ENCODE measurements at places on chromosomes 3 and 15.
A peak's percentile ranks its signal among the peaks of the same experiment; 100 is the strongest.

DNA sequence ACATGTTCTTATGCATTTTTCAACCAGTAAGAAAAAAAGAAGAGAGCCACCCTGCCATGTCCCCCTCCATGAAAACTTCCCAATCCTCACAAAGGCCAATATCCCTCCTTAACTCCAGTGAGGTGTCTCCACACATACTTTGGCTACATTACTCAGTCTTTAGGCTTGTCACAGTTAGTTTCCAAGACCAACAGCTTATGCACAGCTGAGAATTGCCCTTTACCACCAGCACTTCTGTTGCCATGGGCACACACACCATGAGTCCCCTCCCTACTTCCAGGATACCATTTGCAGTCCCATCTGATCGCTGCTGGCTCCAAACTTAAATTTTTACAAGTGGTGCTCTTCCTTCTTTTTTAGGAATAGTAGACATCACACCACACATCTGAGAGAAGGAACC, 150.3 kb upstream of the STRIT1 start:
- no peak for DNase-seq

GRCh38 chr3:120438665-120439370, 12.0 kb downstream of the FSTL1 start:
- no peak for DNase-seq

GRCh38 chr15:59028387-59028955, 41.0 kb downstream of the RNF111 start:
- no peak for DNase-seq

GRCh38 chr3:14256046-14256445, 77.4 kb downstream of the LSM3 start:
- DNase-seq = no peak

GRCh38 chr3:194140520-194141414, 4.8 kb downstream of the HES1 start:
- DNase-seq = peak; percentile 55

GRCh38 chr3:86996261-86996955, 5.5 kb upstream of the VGLL3 start:
- no peak for DNase-seq

- DNase-seq = no peak
Observed at GRCh38 chr3:186976837-186977750, 46.8 kb downstream of the ST6GAL1 start.

- DNase-seq = no peak
Observed at GRCh38 chr15:70516408-70517193, 246.8 kb downstream of the UACA start.

DNA sequence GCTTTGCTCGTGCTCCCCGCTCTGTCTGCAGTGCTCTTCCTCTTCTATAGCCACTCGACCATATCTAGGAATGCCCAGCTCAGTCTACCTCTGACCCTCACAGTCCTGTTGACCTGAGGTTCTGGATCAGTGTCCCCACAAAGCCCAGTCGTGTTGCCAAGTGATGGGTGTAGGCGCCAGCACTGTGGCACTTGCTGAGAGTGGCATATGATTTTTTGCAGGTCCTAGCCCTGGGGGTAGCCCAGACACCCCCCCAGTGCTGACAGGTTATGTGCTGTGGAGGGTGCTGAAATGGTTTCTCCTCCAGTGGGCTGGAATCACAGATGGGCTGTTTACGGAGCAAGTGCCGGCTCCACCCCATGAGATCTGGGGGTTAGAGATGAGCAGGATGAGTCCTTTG, 32.5 kb downstream of the ACAD9 start:
- DNase-seq = no peak

GRCh38 chr3:69008980-69009379, 4.5 kb downstream of the EOGT start:
- DNase-seq = no peak

DNA sequence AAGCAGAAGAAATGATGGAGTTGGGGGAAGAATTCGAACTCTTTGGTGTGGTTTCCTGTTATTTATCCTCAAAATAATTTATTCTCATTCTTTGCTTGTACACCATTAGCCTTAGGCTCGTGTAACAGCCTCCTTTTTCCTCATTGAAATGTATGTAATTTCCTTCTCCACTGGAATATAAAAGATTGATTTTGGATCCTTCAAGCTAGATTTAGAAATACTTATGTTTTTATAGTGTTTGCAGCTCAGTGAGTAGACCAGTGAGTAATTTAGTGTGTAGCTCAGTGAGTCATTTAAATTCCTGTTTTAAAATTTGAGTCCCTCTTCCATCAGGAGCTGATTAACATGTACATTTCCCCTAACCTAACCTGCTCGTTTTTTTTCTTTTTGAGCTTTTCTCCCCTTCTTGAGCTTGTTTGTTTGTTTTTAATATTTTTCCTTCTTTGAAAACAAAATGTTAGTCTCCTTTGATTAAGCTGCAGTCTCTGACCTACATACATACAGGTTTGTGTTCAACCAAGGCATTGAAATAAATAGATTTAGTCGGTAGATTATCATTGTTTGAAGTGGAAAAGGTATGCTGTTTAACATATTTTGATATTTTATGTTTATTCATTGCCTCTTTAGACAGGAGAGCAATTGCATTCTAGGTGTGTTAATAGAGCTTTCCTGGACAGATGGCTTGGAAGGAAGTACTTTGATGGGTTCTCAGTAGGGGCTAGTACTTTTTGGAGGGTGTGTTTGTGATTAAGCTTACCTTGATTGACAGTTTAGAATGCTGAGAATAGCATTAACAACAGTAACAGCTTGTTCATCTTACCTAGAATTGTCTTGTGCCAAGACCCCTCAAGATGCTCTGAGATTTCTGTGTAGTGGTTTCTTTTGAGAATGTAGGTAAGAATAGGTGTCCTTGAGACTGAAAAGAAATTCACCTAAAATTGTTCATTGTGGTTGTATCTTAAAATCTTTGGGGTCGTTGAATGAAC, 5.9 kb downstream of the USP3 start:
- DNase-seq = no peak

GRCh38 chr15:89616228-89616627, 39.0 kb downstream of the KIF7 start:
- no peak for DNase-seq

- DNase-seq = no peak
Observed at GRCh38 chr3:176767385-176767784, 429.9 kb downstream of the TBL1XR1 start.

DNA sequence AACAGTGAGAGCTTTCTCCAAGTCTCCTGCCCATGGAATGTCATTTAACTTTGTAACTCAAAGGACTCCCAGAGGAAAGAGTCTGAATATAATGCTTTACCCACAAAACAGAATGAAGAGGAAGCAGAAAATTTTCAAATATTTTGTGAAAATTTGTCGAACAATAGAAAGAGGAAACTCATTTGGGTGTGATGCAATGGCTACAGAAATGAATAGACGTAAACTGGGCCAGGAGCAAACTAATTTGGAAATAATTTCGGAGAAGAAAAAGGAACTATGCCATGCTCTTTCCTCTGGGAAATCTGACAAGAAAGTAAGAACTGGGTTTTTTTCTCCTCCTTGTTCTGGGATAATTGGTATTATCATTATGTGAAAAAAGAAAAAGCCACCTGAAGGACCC, 11.2 kb upstream of the SUMF1 start:
- no peak for DNase-seq

DNA sequence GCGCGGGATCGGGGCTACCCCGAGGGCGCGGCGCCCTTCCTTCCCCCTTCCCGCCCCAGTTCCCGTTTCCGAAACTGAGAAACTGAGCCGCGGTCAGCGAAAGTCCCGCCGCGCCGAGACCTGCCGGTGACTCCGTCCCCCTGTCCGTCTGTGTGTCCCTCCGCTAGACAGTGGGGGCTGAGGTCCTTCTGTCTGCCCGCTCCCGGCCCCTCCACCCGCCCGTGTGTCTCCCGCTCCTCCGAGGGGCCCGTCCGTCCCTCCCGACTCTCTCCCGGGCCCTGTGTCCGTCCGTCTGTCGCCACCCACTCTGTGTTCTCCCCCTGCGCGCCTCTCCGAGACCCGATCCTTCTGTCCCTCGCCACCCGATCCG, 426 bp downstream of the PRKCD start:
- peak; percentile 37 for DNase-seq

GRCh38 chr3:188720636-188721035, 451.1 kb upstream of the TPRG1 start:
- no peak for DNase-seq

DNA sequence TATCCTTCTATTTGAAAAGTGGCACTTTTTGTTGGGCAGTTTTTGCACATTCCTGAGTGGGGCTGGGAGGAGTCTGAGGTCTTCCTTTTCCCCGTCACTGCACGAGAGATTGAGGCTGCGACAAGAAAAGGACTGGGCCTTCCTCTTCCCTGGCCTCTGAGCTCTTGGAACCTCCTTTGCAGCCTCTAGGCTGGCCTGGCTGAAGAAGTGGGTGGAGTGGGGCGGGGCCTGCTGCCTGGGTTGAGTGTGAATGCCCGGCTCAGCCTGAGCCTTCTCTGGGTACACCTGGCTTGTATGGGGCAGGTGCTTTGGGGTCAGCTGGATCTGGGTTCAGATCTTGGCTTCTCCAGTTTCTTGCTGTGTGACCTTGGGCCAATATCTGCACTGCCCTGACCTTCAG, 43.1 kb downstream of the PLXNA1 start:
- no peak for DNase-seq

- DNase-seq = peak; percentile 9
Observed at GRCh38 chr3:87793337-87793877, 265.4 kb downstream of the CGGBP1 start.

DNA sequence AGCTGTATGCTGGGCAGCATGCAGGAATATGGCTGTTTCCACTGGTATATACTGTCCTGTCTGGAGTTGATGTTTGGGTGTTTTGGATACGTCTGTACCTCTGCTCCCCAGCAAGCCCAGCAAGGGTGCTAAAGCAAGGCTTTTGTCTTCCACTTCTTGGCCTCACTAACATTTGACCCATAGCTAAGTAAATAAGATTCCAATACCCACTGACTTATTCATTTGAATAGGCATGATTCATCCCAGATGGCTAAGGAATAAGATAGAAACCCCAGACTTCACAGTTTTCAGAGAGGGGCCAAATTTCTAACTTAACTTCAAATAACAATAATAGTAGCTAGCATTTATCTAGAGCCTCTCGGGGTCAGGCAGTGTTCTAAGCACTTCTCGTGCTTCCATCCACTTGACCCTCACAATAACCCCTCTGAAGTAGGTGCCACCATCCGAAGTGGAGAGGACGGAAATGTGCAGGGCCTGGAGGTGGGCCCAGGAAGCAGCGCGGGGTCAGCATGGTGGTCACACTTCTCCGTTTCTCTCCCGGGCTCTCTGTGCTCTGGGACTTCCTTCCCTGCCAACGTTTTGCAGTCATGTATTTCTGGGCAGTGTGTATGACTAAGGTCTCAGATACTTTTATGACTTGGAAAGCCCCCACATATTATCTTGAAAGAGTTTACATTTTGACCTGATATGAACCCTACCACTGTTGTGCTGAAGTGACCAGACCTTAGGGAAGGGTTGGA, 39.3 kb downstream of the LRRK1 start:
- DNase-seq = no peak

DNA sequence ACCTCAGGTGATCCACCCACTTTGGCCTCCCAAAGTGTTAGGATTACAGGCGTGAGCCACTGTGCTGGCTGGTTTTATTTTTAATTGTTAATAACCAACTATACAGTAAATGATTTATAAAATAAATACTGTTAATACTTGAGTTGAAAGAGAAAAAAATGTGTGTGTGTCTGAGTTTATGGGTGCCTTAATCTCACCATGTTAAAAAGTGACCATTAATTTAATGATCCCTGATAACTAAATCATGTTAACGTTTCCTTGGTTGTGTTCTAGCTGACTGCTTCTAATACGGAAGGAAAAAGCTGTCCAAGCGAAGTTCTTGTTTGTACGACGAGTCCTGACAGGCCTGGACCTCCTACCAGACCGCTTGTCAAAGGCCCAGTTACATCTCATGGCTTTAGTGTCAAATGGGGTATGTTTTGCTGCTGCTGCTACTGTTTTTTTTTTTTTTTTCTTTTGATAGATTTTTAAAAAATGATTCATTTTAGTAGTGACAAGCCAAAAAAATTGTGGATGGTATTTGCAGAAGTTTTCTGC, 113.5 kb downstream of the GHSR start:
- no peak for DNase-seq

DNA sequence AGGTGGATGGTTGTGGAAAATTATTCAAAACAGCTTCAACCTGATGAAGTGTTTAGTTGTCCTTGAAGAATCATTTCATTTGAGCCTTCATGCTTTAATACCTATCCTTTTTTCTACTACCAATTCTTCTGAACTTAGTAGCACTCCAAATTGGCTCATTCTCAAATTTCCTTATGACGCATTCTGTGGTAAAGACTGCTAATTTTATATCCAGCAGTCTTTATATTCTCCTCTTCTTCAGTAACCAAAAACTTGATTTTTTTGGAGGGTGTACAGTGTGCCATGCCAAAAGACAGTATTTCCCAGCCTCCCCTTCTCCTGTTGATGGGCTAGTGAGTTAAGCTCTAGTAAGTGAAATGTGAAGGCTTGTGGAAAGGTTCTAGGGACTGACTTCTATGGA, 25.2 kb downstream of the CGNL1 start:
- DNase-seq = no peak

- no peak for DNase-seq
Observed at GRCh38 chr15:69116391-69116790, 44.0 kb upstream of the GLCE start.

DNA sequence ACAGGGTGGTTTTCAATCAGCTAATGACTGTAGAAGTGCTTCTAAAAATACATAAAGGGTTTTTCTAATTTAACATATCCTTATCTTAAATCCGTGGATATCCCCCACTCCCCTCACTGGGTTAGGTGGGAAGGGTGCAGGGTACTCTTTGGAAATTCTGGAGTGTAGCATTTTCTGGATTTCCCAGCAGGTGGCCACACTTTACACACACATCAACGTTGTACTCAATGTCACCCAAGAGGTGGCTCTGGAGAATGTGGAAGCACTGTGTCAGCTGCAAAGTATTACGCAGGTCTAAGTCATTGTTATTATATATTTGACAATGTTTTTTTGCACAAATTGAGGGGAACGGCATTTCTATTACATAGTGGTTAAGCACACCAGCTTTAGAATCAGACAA, 168.8 kb downstream of the CHDH start:
- DNase-seq = no peak

GRCh38 chr15:100703671-100704070, 101.3 kb downstream of the ASB7 start:
- DNase-seq = no peak

DNA sequence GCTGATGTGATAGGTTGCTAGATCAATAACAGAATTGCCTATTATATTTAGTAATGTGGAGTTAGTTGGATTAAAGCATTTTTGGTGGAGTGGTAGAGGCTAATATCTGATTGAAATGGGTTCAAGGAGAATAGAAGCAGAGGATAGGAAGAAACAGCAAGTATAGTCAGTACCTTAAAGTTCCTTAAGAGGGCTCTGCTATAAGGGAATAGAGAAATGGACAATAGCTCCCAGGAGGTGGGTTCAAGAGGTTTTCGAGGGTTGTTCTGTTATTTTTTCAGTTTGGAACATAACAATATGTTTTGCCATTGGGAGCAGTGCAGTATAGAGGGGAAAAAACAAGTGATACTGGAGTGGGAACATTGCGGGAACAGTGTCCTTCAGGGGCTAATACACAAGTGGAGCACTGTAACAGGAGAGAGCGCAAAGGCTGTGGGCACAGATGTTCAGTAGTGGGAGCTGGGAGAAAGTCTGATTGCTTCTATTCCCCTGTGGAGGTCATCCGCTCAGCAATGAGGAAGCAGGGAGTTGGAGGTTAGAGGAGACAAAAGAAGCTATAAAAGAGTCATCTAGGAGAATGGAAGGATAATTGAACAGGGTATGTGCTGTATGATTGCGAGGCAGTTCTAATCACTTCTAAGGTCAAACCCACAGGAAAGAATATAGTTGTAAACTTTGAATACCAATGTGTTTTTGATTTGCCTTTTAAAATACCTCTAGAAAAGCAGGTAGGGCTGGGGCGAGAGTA, 3.3 kb downstream of the MRPS11 start:
- no peak for DNase-seq
